ENCODE measurements at places on chromosomes 5 and 9.

DNA sequence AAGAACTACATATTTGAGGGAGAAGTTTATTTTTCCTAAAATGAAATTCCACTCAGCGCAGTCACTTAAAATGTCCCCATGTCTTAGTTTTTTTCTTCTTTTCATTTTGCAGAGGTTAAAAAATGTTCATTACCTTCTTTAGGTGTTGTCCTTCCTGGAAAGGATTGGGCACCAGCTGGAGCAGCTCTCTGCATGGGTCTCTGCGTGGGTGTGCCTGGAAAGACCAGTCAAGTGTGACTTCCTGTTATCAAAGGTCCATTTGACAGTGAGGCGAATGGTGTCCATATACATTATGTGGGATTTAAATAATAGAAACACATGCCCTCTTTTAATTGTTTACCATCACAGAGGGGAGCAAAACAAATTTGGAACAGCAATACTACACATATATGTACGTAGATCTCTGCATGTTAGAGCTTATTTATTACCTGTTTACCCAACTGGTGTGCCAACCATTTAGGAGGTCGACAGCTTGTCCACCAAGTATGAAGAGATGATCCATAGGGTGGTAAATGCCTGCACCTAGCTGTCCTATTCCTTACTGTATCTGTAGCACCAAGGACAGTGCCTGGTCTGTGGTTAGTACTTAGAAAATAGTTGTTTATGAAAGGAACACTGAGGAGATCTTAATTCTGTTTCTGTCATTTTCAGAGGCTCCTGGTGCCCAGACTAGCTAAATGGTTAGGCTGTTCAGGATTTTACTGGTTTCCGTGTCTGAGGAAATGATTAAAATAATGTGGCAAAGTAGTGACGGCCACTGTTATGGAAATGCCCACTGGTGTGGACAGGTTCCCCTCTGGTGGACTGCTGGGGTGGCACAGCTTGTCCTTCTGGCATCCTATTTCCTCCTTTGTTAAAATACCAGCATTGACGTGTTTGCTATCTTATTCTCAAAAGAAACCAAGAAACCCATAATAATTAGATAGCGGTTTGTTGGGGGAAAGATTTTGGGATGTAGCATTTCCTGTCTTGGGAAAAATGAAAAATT is 200.4 kb downstream of the MAST4 start:
- DNase-seq: no peak

DNA sequence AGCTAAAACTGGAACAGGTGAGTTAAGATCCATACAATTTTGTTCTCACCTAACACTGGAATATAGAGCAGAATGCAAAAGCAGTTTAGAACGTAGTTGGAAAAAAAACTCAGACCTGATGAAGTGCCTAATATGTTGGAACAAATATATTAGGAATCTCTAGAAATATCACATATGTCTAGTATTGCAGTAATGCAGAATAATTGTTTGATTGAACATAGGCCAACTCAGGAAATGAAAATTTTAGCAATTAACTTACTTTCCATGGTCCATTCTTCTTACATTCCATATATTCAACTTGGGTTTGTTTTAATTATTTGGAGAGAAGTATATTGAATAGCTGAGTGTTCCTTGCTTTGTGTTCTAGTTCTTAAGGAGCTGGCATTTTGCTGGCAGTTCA is 111.8 kb upstream of the ADAMTSL1 start:
- no peak for DNase-seq

GRCh38 chr9:124537926-124538325 is 30.7 kb upstream of the NR5A1 start:
- no peak for DNase-seq

GRCh38 chr5:163548649-163549048 is 43.2 kb downstream of the MAT2B start:
- DNase-seq: no peak

DNA sequence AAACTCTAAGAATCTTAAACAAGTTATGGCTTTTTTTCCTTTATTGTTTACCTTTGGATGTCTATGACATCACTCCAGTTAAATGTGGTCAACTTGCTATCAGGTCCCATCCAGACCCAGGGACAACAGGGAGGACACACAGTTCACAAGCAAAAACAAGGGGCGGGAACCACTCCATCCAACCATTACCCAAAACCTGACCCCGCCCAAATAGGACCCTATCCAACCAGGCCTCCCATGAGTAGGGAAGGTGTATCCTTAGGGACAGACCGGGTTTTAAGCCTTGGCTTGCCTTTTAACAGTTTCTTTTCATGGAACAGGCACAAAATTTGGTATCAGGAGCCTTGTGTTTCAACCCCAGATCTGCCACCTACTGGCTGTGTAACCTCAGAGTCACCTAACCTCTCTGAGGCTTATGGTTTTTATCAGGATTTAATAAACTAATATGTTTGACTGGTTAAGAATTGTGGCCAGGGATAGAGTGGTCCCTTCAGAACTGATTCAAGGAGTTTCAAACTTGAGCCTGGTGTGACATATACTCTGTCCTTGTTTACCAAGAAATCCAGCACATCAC is 127.7 kb upstream of the RAD23B start:
- DNase-seq: no peak

- DNase-seq: no peak
Observed at GRCh38 chr9:98031935-98032334, 24.6 kb upstream of the NANS start.

DNA sequence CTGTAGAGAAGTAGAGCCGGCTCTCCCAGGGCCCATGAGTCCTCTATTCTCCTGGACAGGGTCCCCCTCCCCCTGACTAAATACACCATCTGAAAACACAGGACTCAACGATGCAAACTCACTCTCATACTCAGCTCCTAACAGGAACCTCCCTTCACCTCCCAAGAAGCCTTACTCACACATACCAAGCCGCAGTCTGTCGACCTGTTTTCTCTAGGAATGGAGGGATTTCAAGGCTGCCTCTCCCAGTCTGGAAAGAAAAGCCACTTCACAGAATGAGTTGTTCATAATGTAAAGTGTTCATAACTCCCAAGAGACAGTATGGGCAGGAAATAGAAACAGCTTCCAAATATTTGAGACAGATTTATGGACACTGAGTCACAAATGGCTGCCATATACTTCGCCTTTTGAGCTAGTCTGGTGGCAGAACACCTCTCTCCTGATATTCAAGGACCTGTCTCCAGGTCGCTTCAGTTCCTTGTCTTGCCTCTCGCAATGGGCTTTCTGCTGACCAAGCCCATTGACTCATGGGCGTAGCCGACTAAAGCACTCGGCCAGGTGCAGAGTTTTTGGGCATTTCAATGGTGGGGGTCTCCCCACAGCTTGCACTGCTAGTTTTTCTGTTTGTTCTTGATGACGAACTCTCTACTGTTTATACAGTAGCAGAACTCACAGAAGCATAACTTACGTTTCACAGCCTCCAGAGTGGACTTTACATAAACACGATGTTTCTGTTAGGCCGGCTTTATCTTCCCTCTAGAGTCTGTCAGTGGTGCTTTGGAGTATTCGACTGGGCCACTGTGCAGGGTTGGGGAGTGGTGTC is 25.0 kb upstream of the IL17B start:
- no peak for DNase-seq

- no peak for DNase-seq
Observed at GRCh38 chr5:65190328-65191053, 291.2 kb downstream of the ADAMTS6 start.
